ENCODE measurements at places on chromosomes 1 and 21. TPM values are rescaled to one million over a fixed set of nuclear protein-coding genes. Genes with fewer than 3 reads are reported as not detected.

Gene OR2T35
- total RNA-seq, result not detected

Gene GUCA2B
- total RNA-seq, result not detected

Gene OR14K1
- not detected for total RNA-seq

Gene DYNLT5
- total RNA-seq, result 5.9 TPM

Gene LRRIQ3
- total RNA-seq, result 0.65 TPM

Gene ITLN1
- 2.7 TPM for total RNA-seq

Gene TTC22
- 8.4 TPM for total RNA-seq

Gene SMG5
- total RNA-seq, result 68.9 TPM

Gene AKR1A1
- 203 TPM for total RNA-seq
